ACHN (cell line): ENCODE measurements at places on chromosomes 6 and 20.

DNA sequence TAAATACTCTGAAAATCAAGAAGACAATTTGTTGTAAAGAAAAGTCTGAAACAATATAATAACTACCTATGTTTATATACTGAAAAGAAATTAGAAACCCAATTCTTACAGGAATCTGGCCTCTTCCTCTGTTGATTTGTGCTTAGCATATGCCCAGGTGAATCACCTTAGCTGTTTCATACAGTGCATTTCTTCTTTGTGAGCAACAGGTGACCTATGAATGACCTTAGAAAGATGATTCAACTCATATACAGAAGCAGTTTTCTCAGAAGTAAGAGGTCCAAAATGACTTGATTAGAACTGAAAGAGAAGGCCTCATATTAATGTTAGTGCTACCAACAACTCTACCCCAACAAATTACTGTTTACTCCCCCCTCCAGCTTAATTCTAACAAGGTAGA, 419.5 kb upstream of the ID4 start:
- DNase-seq: no peak

GRCh38 chr6:136750696-136751521, 41.4 kb downstream of the MAP3K5 start:
- DNase-seq: no peak

DNA sequence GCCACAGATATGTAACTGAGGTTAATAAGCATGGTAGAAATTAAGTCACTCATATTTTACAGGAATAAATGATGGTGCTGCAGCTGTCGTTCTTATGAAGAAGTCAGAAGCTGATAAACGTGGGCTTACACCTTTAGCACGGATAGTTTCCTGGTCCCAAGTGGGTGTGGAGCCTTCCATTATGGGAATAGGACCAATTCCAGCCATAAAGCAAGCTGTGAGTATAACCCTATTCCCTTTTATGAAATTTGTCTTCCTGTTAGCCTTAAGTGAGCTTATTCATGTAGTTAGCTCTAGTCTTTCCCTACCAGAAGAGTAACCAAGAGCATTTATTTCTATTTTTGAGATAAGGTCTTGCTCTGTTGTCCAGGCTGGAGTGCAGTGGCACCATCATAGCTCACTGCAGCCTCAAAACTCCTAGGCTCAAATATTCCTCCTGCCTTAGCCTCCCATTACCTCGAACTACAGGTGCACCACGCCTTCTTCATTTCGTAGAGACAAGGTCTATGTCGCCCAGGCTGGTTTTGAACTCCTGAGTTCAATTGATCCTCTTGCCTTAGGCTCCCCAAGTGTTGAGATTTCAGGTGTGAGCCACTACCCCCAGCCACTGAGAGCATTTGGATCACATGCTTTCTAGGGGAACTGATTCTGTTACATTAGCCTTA, 12.0 kb downstream of the TCP1 start:
- DNase-seq: no peak

- DNase-seq: no peak
Observed at GRCh38 chr20:52078289-52078688, 113.3 kb downstream of the ZFP64 start.

DNA sequence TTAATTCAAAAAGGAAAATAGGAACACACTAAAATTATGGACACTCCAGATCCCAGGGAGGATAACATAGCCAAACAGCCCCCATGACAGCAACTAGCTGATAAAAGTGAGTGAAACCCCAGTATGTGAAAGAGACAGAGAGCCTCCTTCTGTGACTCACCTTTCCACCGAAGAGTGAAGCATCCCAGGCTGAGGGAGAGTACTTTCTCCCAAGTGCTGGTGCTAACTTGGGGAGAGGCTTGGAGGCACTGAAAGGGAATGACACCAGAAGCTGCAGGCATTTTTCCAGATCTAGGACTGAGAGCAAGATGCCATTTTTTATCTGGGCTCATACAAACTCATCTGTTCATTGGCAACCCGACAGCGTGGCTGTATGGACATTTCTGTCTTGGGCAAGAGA, 339.8 kb downstream of the HTR1B start:
- DNase-seq: no peak

- DNase-seq: no peak
Observed at GRCh38 chr20:14729390-14729789, 392.0 kb upstream of the FLRT3 start.

- DNase-seq: no peak
Observed at GRCh38 chr6:26136321-26136720, 49.1 kb downstream of the HFE start.

GRCh38 chr6:110398778-110399177, 16.6 kb downstream of the DDO start:
- no peak for DNase-seq
